Astrocyte of the hippocampus (primary cell): ENCODE measurements at places on chromosomes 1 and 21.

DNA sequence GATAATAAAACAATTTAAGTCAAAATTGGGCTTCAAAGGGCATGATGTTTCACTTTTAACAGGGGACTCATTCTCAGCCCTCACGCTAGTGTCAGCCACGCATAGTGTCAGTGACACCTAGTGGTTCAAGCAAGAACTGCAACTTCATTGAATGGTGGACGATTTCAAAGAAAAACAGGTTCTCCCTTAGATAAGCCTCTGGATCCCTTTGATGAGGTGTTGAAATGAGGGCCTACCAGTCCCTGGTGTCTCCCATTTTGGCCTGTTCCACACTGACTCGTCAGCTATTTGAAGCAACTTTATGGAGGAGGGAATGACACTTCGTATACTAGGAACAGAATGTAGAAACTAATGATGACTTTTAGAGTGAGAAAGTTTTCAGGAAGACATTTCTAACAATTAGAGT lies 56.2 kb downstream of the FCRL5 start:
- peak; percentile 46 for DNase-seq

DNA sequence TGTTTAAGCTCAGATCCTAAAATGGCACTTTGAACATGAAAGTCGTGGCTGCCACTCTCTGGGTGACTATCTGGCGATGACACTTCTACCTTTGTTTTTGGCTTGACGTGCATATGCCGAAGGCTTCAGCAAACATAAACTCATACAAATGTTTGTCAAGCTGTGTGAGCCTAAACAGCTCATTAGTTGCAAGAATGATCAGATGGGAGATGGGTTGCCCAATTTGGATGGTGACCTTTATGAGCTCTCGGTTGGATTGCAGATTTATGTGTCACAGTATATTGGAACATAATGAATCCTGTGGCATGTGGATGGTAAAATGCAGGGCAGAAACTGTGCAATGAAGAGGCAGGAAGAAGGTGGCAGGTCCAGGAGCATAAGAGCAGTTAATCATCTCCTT lies 229.3 kb downstream of the DISC1 start:
- no peak for DNase-seq

- DNase-seq = no peak
These were observed 12.8 kb downstream of the PROK1 start for GRCh38 chr1:110463725-110464124.

- DNase-seq = no peak
These were observed 30.8 kb upstream of the KIF1B start for GRCh38 chr1:10179406-10180091.

GRCh38 chr1:221637641-221638041 lies 104.2 kb downstream of the DUSP10 start:
- peak; percentile 62 for DNase-seq

DNA sequence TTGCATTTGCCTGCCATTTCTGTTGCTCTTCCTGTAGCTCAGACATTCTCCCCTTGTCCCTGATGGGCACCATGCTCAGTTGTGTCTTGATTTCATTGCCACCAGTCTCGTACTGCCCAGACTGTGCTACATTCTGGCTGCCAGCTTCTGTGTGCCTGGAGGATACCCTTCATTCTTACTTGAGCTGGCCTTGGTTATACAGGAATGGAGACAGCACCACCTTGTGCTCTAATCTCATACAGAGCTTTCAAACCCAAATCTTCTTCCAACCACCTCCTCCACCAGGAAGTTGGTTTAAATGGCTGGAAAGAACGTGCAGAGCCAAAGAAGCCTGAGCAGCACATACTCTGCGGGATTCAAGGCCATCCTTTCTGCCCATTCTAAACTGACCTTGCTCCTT lies 165.3 kb downstream of the SLC35F3 start:
- DNase-seq = no peak

GRCh38 chr1:24329331-24329730 lies 10.2 kb downstream of the GRHL3 start:
- DNase-seq = no peak

GRCh38 chr1:10446790-10447422 lies 2.9 kb upstream of the CORT start:
- DNase-seq = no peak

DNA sequence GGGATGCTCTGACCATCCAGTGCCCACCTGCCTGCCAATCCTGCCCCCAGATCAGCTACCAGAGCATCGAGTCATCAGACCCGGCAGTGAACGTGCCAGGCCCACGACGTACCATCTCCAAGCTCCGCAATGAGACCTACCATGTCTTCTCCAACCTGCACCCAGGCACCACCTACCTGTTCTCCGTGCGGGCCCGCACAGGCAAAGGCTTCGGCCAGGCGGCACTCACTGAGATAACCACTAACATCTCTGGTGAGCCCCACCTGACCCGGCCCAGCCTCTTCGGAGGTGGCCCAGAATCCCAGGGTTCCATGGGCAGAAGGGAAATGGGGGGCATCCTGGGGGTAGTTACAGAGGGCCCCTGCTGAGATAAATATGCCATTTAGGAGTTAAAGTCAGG lies 43.1 kb downstream of the PTPRU start:
- no peak for DNase-seq

- DNase-seq = no peak
These were observed 10.0 kb upstream of the B4GALT3 start for GRCh38 chr1:161187311-161187710.

DNA sequence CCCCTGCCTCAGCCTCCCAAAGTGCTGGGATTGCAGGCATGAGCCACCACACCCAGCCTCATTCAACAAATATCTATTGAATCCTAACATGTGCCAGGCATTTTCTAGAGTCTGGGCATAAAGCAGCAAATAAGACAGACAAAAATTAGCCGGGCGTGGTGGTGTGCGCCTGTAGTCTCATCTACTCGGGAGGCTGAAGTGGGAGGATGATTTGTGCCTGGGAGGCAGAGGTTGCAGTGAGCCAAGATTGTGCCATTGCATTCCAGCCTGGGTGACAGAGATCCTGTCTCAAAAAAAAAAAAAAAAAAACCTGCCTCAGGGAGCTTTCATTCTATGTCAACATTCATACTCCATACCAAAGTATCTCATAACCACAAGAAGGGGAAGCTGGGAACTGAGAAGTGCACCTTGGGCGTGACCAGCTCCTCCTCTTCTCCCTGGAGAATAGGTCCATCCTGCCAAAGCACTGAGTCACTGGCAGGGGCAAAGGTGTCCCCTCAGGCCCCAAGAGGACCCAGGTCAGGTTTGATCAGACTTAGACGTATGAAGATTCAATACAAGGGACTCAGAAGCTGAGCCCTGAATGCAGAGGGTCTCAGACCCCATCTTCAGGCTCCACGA lies 36.8 kb upstream of the PPP1R15B start:
- no peak for DNase-seq

- DNase-seq = no peak
These were observed 317.0 kb downstream of the BARHL2 start for GRCh38 chr1:90400131-90400530.

GRCh38 chr1:102836991-102837390 lies 271.3 kb downstream of the COL11A1 start:
- DNase-seq = no peak

GRCh38 chr1:155206891-155207805 lies 549 bp downstream of the THBS3 start:
- peak; percentile 92 for DNase-seq

GRCh38 chr1:3743421-3743820 lies 8.8 kb upstream of the CCDC27 start:
- no peak for DNase-seq

GRCh38 chr1:111672331-111672730 lies 52.7 kb downstream of the RAP1A start:
- no peak for DNase-seq

- no peak for DNase-seq
These were observed 34.9 kb downstream of the ZNF644 start for GRCh38 chr1:90986953-90987352.

GRCh38 chr1:107479865-107480350 lies 339.1 kb downstream of the NTNG1 start:
- no peak for DNase-seq

- DNase-seq = no peak
These were observed 49.5 kb upstream of the PKN2 start for GRCh38 chr1:88634538-88634937.

DNA sequence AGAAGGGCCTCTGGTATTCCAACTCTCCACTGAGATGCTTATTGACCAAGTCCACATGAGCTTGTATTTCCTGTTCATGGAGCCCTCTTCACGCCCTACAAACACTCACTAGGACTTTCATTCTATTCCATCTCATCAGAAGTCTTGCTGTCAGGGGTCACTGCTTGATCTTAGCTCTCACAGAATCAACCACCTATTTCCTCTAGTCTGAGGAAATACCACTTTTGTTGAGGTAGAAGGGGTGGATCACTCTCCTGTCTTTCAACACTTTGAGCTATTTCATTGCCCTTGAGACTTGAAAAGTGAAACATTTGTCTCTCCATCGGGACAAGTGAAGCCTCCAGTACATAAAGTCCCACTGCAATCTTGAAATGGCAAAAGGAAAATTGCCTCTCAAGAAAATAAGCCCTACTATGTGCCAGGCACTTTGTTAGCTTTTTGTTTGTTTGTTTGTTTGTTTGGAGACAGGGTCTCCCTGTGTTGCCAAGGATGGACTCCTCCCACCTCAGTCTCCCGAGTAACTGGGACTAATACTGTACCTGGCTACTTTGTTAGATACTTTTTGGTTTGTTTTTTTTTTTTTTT lies 19.8 kb upstream of the FAM110D start:
- no peak for DNase-seq

- peak; percentile 71 for DNase-seq
These were observed 45.3 kb upstream of the CTBS start for GRCh38 chr1:84619383-84620102.

DNA sequence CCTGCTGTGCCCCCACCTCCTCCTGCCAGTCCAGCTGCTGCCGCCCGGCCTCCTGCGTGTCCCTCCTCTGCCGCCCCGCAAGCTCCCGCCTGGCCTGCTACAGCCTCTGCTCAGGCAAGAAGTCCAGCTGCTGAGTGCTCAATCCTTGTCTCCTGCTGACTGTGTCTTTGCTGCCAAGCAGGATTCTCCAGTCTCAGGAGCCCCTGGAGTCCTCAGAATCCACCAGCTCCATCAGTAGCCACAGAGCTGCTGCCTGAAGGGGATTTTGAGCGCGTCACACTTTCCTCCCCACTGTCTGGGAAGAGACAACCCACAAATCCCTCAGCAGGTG lies 973 bp downstream of the KRTAP10-11 start:
- no peak for DNase-seq

DNA sequence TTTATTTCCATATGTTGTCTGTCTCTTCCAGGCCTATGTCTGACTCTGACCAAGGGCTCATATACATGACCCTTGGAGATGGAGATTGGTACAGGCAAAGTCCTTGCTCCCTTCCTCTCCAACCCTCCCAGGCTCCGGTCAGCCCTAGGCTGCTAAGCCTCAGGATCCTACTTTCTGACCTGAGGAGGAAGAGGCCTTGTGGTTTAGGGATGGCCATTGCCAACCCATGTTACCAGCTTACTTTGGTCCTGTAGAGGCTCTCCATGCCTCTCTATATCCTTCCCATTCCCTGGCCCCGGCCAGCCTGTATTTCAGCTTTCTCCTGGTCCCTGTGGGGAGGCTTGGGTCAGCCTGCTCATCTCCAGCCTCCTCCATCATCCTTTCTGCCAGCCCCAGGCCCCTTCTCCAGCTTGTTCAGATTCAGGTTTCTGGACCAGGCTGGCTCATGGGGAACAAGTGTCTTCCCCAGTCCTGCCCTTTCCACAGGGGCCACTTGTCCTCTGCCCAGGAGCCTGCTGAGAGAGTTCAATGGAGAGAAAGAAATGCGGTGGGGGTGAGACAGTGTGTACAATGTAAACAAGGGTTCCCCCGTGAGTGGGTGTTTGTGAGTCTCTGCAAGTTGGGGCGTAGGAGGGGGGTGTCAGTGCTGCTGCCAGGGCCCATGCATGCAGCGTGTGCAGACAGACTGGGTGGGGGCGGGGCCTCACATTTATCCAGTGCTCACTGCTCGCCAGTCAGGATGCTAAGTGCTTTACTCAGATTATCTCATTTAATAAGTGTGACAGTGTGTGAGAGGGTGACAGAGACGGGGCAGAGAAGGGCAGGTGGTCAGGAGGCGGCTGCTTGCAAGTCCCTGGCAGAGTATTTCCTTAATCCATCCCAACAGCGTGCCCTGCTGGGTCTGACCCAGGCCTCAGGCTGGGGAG lies 31.3 kb upstream of the FOXO6 start:
- DNase-seq = no peak

GRCh38 chr1:225581186-225581585 lies 71.7 kb downstream of the ENAH start:
- DNase-seq = no peak

- DNase-seq = no peak
These were observed 16.1 kb downstream of the PRRC2C start for GRCh38 chr1:171501305-171502024.

- DNase-seq = no peak
These were observed 62.9 kb downstream of the IFI44 start for GRCh38 chr1:78712467-78713051.

GRCh38 chr1:160607672-160608032 lies 28.4 kb upstream of the CD84 start:
- no peak for DNase-seq

DNA sequence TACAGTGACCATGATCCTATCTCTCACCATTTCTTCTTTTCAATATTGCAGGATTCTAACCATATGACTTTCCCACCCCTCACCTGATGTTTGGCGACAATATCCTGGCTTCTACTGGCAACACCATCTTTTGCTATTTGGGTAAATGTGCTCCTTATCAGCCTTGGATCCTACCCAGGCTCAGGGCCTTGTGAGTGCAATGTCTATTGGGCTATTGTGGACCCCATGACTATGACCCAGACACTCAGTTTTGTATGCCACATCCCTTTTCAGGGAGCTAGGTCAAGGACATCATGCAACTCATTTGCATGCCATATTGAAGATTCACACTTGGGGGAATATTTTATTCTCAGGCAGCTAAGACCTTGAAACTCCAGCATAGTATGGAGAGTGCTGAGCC lies 67.9 kb downstream of the DDR2 start:
- DNase-seq = no peak

GRCh38 chr21:34511181-34511580 lies 829 bp downstream of the KCNE1 start:
- DNase-seq = no peak

- DNase-seq = no peak
These were observed 36.4 kb downstream of the SLC2A7 start for GRCh38 chr1:8989821-8990220.

GRCh38 chr1:55034476-55035133 lies 4.7 kb upstream of the PCSK9 start:
- no peak for DNase-seq

GRCh38 chr1:71859806-71860205 lies 422.5 kb downstream of the NEGR1 start:
- DNase-seq = no peak

DNA sequence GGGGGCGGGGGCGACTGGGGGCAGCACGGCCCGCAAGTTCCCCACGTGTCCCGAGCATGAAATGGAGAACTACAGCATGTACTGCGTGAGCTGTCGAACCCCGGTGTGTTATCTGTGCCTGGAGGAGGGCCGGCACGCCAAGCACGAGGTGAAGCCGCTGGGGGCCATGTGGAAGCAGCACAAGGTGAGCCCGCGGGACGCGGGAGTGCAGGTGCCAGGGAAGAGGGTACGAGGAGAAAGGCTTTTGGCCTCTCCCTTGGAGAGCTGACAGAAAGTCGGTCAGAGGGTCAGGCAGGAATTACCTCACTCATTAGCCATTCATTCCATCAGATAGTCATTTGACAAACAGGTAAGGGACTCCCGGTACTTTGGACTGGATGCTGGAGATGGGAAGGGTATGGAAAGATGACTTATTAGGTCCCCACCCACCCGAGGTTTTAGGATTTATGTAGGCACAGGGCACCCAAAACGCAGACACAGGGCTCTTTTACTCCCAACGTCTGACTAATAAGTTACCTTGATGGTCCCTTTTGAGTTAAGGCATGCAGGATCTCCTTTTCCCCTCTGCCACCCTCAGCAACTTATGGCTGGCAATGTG lies 2.1 kb downstream of the TRIM67 start:
- no peak for DNase-seq

- DNase-seq = peak; percentile 41
These were observed 2.6 kb downstream of the GATAD2B start for GRCh38 chr1:153919876-153920852.
